ENCODE measurements at places on chromosomes 16 and 17.

- no peak for DNase-seq
Observed at GRCh38 chr16:87255866-87256265, 61.3 kb downstream of the C16orf95 start.

GRCh38 chr17:50151937-50152547 is 1.6 kb upstream of the PPP1R9B start:
- peak; percentile 93 for DNase-seq

DNA sequence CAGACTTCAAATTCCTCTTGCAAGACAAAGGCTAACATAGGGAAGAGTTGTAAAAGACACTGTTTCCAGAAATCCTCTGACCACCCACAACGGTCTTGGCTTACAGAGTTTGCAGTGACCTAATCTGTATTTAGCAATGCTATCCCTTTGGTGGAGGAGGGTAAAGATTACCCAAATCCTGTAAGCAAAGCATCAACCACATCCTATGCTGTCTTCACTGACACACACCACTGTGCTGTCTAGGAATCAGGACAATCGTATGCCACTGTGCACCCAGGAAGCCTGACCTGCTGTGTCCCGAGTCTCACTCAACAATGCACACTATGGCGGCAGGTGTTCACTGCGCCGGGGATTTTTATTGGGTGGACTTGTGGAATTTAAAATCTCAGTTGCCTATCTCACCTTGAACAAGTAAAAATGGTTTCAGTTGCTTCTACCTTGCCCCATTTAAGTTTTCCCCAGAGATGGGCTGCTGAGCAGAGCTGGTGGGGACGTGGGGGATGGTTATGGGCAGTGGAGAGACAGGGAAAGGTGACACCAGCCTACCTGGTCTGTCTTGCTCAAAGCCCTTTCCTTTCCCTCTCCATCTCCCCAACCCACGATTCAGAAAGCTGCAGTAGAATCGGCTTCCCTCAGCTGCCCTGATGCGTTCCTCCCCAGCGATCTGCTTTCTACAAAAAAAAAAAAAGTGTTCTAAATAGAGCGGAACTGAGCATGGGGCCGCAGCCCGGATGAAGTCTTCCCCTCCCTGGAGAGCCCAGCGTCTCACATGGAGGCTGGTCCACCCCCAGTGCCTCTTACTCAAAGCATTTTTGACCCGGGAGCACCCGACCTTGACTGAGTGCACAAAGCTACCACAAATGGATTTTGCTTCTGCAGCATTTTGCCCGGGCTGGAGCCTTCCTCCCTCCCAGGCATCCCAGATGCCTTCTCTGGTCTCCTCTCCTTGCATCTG is 271.5 kb downstream of the SOX9 start:
- no peak for DNase-seq

GRCh38 chr16:66226762-66227161 is 139.7 kb upstream of the CDH5 start:
- DNase-seq = no peak

GRCh38 chr16:71467810-71468209 is 5.8 kb upstream of the ZNF23 start:
- no peak for DNase-seq

DNA sequence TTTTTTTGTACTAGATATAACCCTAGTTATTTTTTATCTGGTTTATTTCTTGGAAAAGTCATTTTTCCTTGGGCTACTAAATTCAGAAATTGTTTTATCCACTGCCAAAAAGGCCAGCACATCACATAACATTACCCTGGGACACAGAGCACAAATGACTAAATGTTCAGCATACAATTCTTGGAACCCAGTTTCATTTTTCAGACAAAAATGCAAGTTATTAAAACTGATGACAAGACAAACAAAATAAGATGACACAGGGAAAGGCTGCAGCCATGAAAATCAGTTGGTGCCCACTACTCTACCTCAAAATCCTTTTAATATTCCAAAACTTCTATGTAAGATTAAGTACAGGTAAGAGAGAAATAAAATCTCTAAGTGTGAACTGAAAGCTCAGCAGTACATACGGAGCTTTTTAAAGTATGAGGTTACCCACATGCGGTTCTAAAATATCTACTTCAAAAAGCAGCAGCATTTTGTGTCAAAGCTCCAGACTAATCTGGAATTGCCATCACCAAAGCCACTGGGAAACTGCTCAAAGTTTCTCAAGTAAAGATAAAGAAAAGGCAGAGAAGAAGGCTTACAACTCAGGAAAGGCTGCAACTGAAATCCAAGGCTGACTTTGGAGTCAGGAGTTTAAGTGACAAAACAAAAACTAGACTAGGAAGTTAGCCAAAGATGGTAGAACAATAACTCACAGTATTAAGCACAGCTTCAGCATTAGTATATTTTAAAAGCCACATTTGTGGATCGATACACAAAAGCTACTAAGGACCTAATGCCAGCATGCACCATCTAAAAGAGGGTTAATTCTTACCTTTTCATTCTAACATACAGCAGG is 41.4 kb downstream of the AP1G1 start:
- DNase-seq = peak; percentile 22

DNA sequence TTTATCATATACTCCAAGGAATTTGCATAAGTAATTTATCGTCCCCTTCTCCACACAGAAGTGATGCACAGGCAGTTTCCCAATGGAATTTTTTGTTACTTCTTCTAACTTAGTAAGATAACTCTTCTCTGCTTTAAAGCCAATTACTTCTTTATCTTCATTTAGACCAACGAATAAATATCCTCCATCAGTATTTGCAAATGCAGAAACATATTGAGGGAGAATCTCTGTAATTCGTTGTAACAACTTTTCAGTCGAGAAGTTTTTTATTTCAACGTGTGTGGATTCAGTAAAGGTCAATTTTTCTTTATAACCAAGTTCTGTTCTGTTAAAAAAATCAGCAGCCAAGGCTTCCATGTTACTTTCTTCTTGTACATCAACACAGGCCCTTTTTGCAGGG is 30.7 kb upstream of the SLFN13 start:
- DNase-seq = no peak

GRCh38 chr17:15233971-15234370 is 31.2 kb downstream of the PMP22 start:
- no peak for DNase-seq

DNA sequence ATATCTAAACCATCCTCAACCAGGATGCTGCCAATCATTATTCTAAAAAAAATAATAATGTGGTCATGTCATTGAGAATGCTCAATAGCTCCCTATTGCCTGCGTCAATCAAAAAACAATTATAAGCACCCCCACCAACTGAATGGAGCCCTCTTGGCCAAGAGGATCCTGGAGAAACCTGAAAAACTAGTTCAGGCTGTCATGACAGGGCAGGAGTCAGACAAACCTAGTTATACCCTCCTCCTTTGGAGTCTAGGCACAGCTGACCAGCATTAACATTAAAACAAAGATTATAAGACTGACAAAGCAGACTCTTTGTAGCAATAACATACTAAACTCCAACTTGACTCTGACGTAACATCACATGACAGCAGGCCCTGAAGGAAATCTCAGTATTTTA is 119.2 kb upstream of the CCL2 start:
- DNase-seq = no peak

- DNase-seq = no peak
Observed at GRCh38 chr16:89354325-89354724, 136.0 kb downstream of the ANKRD11 start.

GRCh38 chr16:11414815-11415775 is 69.8 kb downstream of the RMI2 start:
- DNase-seq = no peak

- no peak for DNase-seq
Observed at GRCh38 chr16:74902161-74902560, 82.8 kb downstream of the WDR59 start.

GRCh38 chr17:8955021-8955959 is 10.2 kb downstream of the PIK3R5 start:
- no peak for DNase-seq

- no peak for DNase-seq
Observed at GRCh38 chr16:85395913-85396878, 216.9 kb upstream of the GSE1 start.

- no peak for DNase-seq
Observed at GRCh38 chr16:89765292-89765830, 44.0 kb downstream of the ZNF276 start.

- DNase-seq = no peak
Observed at GRCh38 chr16:48323783-48324775, 61.1 kb downstream of the SIAH1 start.

DNA sequence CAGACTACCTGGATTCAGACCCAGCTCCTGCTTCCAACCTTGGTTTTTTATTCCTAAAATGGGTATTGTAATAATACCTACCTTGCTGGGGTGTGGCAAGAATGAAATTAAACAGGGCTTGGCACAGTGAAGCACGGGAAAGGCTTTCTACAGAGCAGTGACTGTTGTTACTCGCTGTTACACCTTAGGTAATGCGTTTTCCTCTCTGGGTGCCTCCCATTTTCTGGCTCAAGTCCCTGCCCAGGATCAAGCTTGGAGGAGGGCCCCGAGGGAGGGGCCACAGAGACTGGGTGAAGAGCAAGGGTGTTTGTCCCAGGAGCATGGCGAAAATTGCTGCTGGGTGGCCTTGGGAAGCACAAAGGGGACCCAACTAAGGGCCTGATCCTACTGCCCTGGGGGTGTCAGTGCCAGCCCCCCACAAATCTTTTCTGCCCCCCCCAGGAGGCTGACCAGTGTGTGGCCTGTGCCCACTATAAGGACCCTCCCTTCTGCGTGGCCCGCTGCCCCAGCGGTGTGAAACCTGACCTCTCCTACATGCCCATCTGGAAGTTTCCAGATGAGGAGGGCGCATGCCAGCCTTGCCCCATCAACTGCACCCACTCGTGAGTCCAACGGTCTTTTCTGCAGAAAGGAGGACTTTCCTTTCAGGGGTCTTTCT is 13.3 kb downstream of the MIEN1 start:
- no peak for DNase-seq

DNA sequence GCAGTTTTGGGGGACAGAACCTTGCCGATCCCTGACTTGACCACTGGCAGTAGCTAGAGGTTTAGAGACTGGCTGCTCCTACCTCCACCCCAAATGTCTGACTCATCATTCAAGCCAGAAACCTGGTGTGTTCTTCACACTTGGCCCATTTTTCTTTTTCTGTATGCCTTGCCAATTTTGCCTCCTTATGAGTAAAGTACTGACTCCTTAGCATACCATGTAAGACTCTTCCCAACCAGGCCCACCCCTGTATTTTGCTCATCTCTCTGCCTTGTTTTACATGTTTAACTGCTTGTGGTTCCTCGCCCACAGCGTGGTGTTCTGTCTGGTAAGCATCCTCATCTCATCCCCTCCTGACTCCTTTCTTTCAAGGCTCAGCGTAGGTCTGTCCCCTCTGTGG is 37.9 kb downstream of the NUP88 start:
- no peak for DNase-seq

GRCh38 chr17:41919165-41919817 is 540 bp upstream of the ACLY start:
- no peak for DNase-seq

GRCh38 chr16:83847371-83848225 is 39.8 kb downstream of the HSBP1 start:
- peak; percentile 53 for DNase-seq

DNA sequence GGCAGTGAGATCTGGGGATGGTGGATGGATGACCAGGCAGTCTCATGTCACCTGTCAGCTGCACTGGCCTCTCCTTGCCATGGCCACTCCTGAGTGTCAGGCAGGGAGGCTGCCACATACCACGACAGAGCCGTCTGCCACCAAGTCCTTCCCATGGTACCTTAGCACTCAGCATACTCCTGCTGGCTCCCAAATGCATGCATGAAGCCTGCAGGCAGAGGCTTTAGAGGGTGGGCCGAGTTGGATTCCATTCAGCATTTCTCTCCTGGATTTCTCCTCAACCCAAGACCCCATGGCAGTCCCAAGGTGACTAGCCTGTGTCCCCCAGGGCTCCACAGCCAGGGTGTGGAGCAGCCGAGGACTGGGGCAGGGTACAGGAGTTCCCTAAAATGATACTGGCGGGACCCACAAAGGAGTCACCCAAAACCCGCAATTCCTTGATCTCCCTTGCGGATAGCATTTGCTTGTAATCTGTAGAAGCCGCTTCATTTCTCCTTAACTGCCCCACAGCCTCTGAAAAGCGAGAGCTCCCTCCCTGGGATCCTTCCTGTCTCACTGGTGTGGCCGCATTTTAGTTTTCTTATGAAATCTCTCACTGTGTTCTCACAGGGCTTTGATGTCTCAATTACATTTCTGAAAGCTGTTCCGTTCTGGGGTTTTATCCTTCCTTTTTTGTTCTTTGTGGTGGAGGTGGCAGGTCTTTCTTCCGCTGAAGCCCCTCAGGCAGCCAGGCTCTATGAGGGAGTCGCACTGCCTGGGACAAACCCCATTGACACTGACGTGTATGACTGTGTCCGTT is 141.4 kb downstream of the SOCS1 start:
- no peak for DNase-seq

DNA sequence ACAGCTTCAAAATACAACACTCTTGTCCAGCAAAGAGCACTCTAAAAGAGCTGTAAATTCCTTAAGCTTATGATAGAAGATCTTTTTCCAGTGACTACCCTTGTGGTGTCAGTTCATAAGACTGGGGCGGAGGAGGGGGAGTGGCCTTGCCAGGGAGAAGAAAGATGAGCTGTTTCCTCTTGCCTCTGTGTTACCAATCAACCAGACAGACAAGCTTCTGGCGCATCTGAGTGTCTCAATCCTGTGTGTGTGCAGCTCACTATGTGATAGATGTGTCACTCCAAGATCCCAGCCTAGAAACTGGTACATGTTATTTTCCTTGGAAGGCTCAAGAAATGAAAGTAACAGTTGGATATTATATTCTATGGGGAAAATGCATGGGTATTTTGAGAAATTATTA is 167.4 kb upstream of the CACNG3 start:
- DNase-seq = peak; percentile 30

DNA sequence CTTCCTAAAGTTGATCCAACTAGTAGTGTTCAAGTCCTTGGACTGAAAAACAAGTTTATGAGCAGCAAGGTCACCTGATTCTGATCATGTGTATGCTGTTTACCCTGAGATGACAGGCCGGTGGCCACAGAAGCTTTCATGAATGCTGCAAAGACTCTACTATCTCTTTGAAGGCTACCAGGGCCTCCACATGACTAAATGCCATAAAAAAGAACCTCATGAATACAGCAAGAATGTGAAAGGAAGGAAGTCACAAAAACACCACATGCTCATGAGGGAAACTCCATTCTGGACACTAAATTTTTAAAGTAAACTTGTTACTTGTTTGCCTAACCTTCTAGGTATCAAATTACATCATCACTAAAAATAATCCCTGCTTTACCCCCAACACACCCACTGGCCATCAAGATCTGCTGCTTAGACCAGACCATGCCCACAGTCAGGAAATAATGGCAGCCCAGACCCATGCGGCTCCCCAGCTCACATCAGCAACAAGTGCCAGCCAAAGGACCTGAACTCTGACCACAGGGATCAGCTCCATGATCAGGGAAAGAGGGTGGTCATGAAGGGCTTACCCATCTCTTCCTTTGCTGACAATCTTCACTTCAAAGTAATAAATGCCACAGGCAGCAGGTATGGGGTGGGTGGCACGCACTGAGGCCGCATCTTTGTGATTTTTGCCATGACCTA is 1.4 kb downstream of the RANBP10 start:
- DNase-seq = peak; percentile 78

Measured in foreskin melanocyte (primary cell).